Left lung (tissue), 14 donors: ENCODE measurements at places on chromosomes 2 and 18. TPM values are rescaled to one million over a fixed set of nuclear protein-coding genes. Genes with fewer than 3 reads are reported as not detected.

FBLN7 gene
- total RNA-seq, result 2.6 TPM

VWA3B gene
- 3.5 TPM for total RNA-seq

CCDC141 gene
- total RNA-seq, result 29.6 TPM

TAF1B gene
- total RNA-seq, result 22.1 TPM

SEPTIN2 gene
- 344 TPM for total RNA-seq

NT5C1B gene
- total RNA-seq, result not detected

B4GALT6 gene
- total RNA-seq, result 4.6 TPM

PLEKHH2 gene
- total RNA-seq, result 23.3 TPM

FAP gene
- total RNA-seq, result 25.3 TPM

SCN9A gene
- total RNA-seq, result 11.8 TPM

EIPR1 gene
- 18.2 TPM for total RNA-seq

DNA sequence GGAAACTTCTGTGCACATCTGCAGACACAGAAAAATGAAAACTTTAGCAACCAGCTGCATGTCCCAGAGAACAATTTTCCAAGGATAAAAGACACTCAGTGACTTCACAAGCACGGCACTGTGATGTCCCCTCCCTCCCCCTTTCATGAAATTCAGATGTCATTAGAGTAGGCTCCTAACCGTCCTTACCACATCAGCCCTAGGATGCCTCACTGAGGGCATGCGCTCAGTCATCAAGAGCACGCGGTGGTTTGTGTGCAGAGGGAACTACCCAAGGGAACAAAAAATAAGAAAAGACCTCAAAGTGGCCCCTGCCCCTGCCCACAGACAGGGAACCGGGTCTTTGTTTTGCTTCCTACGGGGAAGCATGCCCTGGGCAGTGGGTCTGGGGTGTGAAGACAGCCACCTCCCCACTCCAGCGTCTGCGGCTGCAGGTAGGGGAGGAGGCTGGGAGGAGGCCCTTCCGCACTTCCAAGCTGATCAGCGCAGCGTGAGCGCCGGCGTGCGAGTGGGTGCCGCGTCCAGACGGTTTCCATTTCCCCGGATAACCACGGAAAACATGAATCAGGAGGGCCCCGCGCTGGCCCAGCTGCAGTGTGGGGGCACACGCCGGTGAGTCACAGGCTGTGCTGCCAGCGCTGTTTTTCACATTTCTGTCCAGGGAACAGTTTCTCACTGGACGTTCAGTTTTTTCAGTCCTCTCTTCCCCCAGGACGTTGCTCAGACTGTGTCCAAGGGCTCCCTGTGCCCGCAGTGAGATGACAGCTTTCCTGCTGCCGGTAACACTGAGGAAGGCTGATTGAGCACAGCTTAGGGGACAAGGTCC lies 70.6 kb downstream of the COPS8 start:
- DNase-seq, result no peak

DNA sequence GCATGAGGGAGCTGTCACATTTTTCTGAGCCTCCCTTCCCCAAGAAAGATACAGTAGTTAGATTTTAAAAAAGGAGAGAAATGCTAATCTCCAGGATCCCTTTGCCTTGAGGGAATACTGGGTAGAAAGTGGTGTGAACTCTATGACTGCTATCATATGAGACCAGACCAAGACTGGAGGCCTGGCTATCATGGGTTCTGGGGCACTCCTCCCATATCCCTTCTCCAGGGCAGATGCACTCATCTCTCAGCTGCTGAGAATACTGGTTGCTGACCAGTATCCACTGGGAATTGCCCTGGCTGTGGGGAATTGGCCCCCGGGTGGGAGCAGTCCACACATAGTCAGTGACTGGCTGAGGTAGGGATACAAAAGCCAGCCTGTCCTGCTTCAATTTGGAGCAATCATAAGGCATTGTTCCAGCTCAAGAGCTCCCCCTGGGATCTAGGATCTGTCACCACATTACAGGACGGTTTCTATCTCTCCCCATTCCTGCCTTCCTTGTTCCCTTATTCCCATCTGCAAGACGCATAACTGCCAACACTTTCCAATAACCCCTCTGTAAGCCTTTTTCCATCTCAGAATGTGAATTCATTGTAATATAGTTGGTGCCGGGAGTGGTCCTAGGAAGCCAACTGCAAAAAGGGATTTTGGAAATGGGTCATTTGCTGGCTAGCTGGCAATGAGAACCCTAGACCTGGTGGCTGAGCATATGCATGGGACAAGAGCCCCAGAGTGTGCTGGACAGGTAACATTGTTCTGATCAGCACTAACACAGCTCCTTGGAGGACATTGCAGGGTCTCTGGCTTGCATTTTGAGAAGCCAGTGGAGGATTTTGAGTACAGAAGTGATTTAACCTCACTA lies 35.4 kb upstream of the REEP1 start:
- no peak for DNase-seq

DNA sequence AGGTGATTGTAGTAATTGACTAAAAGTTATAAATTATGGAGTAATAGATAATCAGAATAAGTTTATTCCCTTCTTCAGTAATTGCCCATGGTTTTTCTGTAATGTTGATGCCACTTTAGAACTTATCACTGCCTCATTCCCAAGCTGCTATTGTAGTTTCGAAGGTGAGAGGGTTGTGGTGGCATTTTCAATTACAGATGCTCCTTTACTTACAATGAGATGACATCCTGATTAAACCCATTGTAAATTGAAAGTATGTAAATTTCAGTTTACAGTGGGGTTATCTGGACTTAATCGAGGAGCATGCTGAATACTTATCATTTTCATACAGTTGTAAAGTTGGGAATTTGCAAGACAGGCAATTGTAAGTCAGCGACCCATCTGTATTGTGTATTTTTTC lies 2.9 kb downstream of the NDUFV2 start:
- DNase-seq, result no peak

DNA sequence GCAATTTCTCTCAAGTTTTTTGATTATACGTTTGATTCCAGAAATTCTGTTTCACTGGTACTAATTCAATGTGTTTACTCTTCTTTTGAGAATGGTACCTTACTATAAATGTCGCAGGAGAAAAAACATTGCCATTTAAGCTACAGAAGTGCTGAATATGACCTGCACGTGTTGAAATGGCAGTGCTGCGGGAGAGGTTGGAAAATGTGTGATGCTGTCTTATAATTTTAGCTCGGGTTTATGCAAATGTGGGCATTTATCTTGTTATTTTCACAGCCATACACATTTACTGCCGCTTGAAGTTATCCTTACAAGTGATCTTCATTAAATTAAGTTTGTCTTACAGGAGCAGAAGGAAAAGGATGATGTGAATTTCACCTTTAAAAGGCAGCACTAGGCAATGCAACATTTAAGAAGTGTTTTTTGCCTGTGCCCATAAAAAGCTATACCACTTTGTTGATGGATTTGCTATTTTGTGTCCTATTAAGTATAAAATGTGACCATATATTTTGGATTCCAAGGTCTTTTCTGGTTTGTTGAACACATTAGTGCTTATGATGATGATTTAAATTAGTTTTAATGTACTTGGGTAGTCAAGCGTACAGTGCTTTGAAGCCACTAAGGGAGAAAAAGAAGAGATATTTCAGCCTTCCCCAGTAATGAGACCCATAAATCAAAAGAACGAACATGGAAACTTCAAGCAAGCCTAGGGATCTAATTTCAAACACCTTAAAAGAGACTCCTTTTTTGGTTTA lies 112.1 kb downstream of the LTBP1 start:
- no peak for DNase-seq

DNA sequence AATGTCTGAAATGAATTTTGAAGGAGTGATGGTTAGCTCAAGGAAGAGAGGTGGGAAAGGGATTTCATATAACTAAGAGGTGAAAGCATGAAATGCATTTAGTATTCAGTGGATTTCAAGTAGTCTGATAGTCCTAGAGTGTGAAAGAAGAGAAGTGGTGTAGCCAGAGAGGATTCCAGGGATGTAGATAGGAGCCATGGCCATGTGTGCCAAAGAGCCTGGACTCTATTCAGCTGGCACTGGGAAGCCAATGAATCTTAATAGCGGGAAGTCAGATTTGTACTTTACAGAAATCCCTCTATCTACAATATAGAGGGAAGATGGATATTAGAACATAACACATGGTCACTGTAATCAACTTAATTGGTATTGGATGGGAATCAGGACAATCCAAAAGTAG lies 8.3 kb upstream of the BOLL start:
- no peak for DNase-seq

GRCh38 chr2:136582628-136583205 lies 182.6 kb upstream of the THSD7B start:
- peak; percentile 12 for DNase-seq

DNA sequence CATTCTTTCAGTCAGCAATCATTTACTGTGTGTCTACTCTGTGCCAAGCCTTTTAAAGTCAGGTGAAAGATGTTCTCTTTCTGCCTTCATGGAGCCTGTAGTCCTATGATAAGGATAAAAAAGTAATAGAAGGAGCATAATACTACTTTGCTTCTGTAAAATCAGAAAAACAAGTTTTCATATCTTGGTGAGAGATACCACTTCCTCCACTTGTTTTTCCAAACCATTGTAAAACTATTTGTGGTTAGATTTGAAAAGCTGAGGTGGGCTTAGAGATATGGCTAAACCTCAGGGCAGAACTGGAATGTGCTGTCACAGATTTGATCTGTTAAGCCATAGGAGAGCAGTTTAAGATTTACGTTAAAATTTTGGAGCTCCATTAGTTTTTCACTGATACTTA lies 104.7 kb upstream of the FAM117B start:
- no peak for DNase-seq

DNA sequence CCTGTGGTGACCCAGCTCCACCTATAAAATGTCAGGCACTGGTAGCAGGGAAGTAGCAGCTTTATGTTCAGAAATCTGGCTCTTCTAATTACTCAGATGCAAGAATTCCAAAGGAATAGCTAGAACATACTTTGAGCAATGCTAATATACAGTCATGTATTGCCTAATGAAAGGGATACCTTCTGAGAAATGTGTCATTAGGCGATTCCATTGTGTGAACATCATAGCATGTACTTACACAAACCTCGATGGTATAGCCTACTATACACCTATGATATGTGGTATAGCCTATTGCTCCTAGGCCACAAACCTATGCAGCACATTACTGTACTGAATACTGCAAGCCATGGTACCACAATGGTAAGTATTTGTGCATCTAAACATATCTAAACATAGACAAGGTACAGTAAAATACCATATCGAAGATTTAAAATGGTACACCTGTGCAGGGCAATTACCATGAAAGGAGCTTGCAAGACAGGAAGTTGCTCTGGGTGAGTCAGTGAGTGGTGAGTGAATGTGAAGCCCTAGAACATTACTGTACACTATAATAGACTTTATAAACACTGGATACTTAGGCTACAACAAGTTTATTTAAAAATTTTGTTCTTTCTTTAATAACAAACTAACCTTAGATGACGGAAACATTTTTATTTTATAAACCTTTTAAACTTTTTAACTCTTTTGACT lies 50.3 kb upstream of the ETAA1 start:
- DNase-seq, result no peak

GRCh38 chr2:109318150-109318948 lies 189.3 kb downstream of the SH3RF3 start:
- peak; percentile 92 for DNase-seq

- DNase-seq, result peak; percentile 48
These were observed 59.9 kb downstream of the DYM start for GRCh38 chr18:49400398-49401072.

DNA sequence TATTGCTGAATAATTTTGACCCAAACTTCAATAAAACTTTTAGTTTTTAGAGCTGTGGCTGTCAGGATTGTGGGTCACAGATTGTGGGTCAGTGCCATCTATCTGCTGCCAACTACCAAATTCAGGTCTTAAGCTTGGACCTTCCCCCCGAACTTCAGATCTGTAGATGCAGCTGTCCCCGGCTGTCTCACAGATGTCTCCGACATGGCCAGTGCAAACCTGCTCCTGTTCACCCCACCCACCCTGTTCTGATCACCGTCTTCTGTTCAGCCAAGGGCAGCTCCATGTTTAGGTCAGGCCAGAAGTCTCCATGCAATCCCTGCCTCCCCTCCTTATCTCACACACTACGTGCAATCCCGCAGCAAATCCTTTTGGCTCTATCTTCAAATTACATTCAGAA lies 175.0 kb downstream of the PRKCE start:
- no peak for DNase-seq

DNA sequence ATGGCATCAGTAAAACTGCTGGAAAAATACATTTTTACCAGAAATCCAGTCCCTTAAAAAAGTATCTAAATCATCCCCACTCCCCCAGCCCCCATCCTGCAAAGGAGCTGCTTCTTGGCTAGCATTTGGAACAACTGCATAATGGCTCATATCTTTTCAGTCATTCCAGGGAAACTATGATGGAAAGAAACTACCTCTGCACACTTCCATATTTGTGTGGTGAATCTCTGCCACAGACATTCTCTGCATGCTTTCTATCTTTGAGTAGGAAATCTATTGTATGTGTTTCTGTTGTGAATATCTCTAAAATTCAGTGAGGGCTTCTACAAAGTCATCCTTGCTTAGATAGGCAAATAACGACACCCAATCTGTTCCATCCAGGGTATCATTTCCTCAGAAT lies 632.3 kb downstream of the LRP1B start:
- DNase-seq, result no peak

GRCh38 chr2:233982421-233983121 lies 65.4 kb downstream of the TRPM8 start:
- DNase-seq, result no peak

- DNase-seq, result no peak
These were observed 61.4 kb upstream of the RNF152 start for GRCh38 chr18:61954096-61954746.

DNA sequence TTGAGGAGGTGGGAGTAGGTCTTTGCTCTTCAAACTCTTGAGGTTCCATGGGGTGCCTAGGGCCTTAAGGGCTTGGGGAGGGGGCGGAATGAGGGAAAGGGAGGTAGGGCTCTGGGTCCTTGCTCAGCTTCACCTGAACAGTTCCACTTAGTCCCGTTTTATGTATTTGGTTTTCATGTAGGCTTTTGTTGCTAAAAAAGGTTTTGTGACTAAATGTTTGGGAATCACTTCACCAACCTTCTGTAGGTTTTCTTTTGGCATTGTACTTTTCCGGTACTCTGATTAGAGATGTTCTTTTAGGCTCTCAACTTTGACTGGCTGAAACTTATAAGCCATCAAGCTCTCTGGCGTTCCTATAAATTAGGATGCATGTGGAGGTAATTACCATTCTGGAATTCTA lies 108.1 kb downstream of the MYCN start:
- no peak for DNase-seq

- DNase-seq, result no peak
These were observed 23.1 kb upstream of the RBMS1 start for GRCh38 chr2:160516547-160517365.

GRCh38 chr2:201452058-201452921 lies 750 bp downstream of the STRADB start:
- no peak for DNase-seq

DNA sequence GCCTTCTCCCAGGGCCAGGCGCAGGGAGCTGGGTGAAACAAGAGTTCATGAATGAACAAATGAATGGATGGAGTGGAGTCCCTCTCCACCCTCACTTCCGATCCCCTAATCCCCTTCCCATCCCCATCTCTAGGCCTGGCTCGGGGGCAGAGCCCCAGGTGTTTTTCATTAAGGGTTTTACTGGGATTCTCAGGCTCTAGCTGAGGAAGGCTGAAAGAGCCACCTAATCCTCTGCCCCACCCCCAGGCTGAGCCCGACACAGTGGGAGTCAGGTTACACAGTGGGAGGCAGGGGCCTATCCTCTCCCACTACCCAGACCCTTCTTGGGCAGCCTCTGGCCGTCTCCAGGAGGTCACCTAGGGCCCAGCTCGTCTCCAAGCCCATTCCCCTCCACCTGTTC lies 36.1 kb downstream of the SDC1 start:
- peak; percentile 28 for DNase-seq

GRCh38 chr18:8911408-8912340 lies 190.8 kb upstream of the NDUFV2 start:
- DNase-seq, result no peak

GRCh38 chr2:28810384-28811285 lies at the start of gene SPDYA:
SPDYA (plus strand) TSS chr2:28810834; CDS start chr2:28816015, 5,181 bp downstream.
- peak; percentile 69 for DNase-seq

- peak; percentile 21 for DNase-seq
These were observed 2.0 kb downstream of the NPPC start for GRCh38 chr2:231923951-231924888.
